HuH-7 (cell line): ENCODE measurements at places on chromosomes 12 and 14.

GRCh38 chr12:95143621-95144205 lies 70.3 kb upstream of the NR2C1 start:
- no peak for DNase-seq

- no peak for DNase-seq
Observed at GRCh38 chr14:63996016-63996415, 143.2 kb downstream of the SYNE2 start.

- no peak for DNase-seq
Observed at GRCh38 chr12:26378711-26379110, 183.3 kb downstream of the SSPN start.

DNA sequence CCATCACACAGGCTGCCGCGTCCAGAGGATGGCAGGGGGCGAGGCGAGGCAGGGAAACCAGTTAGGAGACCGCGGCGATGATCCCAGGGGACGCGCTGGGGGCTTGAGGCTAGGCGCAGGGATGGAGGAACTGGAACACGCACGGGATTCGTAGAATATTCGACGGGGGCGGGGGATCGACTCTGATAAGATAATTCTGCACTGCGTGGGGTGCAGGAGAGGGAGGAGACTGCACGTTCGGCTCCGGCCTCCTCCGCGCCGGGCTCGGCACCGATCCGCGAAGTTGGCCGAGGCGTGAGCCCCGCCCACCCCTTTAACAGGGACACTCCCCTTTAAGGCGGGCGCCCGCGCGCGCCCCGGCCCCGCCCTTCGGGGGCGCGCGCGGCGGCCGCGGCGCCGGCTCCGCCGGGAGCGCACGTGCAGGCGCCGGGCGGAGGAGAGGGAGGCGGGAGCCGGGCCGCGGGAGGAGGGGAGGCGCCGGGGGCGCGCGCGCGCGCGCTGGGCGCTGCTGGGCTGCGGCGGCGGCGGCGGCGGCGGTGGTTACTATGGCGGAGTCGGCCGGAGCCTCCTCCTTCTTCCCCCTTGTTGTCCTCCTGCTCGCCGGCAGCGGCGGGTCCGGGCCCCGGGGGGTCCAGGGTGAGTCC lies at the start of gene ACVR1B:
TSS of gene ACVR1B (plus strand) at position 501 of the 644 bp plus-strand sequence. CDS start at position 546, 45 bp downstream.
- peak; percentile 78 for DNase-seq

- peak; percentile 69 for DNase-seq
Observed at GRCh38 chr14:94598816-94599655, 13.2 kb upstream of the SERPINA3 start.

GRCh38 chr12:96248136-96248931 lies 54.2 kb downstream of the ELK3 start:
- DNase-seq = no peak

DNA sequence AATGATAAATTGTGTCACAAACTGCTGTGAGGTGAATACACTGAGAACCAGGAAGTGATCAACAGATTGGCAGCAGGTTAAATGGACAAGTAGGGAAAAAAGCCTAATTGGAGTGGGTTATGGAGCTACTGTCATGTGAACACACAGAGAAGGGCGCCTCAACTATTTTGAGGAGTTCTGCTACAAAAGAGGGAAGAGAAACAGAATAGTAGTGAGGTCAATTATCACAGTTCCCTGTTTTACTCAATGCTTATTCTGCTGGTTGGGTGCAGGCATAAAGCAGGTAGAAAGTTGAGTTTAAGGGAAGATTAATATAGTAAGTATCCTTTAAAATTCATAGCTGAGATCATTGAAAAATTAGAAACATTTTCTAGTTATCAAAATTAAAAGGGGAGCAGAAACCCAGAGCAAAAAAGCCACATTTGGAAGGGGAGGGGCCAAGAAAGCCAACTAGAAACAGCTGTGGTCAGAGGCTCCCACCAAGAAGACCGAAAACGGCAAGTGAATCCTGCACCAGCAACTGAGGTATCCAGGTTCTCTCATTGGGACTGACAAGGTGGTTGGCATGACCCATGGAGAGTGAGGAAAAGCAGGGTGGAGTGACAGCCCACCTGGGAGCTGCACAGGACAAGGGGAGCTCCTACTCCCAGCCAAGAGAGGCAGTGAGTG lies 105.7 kb downstream of the ZC3H14 start:
- no peak for DNase-seq

- peak; percentile 31 for DNase-seq
Observed at GRCh38 chr12:115451780-115452736, 768.1 kb upstream of the TBX3 start.

DNA sequence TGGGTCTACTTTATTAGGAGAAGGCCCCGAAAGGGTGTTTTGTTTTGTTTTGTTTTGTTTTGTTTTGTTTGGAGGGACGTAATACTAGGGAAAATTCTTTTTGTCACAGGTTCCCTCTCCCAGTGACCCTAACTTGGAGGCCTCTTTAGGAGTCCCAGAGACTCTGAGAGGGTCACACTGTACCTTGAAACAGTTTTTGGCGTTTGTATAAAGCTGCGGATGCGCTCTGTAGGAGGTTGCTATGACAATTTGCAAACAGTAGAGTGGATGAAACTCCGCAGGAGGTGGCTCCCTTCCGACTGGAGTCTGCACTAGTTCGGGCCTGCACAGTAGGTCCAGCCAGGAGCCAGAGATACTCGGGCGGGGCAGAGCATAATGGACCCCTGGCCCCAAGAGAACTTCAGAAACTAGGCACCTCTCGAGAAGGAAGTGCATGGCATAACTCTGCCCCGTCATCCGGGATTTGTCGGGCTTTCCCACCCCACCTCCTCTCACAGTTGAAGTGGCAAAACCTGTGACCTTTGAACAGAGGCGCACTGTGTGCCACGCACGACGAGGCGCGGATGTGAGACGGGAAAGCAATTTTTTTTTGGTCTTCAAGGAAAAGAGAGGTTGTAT lies 1.3 kb upstream of the DYRK2 start:
- peak; percentile 45 for DNase-seq

GRCh38 chr14:71290960-71291466 lies 383.8 kb downstream of the PCNX1 start:
- no peak for DNase-seq

- no peak for DNase-seq
Observed at GRCh38 chr12:31803306-31804184, 74.7 kb upstream of the AMN1 start.

- no peak for DNase-seq
Observed at GRCh38 chr14:90293766-90294730, 37.7 kb downstream of the NRDE2 start.

- DNase-seq = no peak
Observed at GRCh38 chr14:96146131-96146771, 58.4 kb upstream of the BDKRB2 start.

DNA sequence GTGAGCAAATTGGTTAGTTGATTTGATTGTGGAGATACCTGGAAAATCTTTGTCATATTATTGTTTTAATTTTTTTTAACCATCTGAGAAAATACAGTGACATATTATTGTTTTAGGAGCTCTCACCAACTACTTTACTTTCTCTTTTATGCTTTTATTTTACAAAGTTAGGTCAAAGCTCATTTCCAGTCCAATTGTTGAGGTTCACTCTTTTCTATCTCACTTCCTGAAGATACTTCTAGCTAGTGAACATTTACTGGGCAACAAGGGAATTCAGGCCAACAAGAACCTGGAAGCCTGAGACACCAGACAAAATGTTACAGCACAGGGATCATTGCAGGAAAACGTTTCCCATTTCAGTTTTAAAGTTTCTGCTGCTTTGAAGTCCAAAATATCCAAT lies 3.9 kb downstream of the TMEM30B start:
- no peak for DNase-seq

DNA sequence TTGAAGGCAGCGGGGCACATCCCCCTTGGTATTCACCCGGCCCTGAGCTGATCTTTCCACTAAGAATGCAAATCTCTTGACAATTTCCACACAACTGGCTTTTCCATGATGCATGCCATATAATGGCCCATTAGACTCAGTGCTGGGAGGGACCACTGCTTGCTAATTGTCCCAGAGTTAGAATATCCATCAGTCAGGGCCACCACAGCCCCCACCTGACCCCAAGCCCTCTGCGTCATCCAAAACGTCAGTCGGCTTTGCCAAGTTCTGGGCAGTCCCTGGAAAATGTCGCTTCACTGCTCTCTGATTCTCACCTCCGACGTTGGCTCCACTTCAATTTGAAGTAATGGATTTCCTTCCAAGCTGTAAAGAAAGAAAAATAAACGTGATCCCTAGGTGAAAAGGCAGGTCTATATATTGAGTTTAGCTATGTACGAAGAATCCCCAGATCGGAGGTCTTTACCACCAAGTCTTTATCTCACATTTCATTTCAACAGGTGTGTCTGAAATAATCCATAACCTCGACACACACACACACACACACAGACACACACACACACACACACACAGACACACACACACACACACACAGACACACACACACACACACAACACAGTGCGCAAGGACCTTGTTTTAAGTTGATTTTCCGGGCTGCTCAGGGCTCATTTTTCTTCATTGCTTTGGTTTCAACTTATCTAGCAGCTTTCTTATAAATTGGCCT lies 165.5 kb upstream of the NOS1 start:
- DNase-seq = no peak

DNA sequence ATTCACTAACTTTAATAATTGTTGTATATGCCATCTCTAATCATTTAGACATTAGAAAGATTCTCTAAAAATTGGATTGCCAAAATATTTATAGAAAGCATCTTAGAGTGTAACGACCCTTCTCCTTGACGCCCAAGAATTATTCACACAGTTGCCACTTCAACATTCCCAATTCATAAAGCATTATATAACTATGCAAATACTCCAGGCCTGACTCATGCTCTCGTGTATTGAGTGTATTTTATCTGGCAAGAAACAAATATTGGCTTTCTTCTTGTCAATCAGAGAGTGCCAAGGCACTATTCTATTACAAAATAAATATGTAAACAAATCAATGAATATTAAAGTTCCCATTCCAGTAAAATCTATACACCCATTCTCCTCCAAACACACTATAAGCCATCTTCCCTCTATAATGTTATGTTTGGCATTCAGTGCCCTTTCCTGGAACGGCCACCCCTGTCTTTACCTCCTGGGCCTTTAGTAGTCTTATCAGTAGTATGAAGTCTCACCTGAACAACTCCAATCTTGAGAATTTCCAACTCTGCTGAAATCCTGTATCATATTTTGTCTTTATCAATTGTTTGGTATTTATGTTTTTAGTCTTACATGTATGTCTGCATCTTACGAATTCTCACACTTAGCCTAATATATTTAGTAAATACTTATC lies 182.6 kb downstream of the PIK3C2G start:
- DNase-seq = no peak

GRCh38 chr12:56115329-56115728 lies 1.1 kb upstream of the RPL41 start:
- no peak for DNase-seq

DNA sequence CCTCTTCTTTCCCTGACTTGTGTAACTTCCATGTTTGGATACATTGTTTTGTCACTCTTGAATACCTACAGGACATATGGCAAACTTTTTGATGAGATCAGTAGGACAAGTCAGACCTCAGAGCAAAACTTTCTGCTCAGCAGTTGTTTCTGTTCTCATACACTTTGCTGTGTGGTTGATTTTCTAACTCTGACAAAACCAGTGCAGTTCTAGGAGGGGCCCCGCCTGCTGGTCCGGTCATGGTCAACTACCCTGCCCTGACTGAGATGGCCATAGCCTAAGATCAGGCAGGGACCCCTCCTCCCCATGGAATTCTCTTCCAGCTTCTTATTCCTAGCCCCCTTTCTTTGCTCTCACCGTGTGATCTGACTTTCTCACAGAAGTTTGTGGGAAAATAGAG lies 92.8 kb downstream of the OTOGL start:
- DNase-seq = no peak

DNA sequence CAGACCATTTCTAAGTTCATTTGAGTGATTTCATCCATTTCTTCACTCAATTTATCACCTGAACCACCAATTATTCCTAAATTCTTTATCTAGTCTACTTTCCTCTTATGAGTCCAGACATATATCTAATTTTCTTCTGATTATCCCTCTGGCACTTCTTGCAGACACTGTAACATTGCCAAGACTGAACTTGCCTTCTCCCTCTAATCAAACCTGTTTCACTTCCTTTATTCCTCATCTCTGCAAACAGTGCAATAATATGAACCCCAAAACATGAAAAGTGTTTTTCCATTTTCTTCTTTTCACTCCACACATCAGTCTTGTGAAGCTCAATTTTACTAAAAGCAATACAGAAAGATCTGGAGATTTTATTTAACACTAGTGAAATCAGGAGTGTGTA lies 37.8 kb upstream of the PTPRQ start:
- no peak for DNase-seq

DNA sequence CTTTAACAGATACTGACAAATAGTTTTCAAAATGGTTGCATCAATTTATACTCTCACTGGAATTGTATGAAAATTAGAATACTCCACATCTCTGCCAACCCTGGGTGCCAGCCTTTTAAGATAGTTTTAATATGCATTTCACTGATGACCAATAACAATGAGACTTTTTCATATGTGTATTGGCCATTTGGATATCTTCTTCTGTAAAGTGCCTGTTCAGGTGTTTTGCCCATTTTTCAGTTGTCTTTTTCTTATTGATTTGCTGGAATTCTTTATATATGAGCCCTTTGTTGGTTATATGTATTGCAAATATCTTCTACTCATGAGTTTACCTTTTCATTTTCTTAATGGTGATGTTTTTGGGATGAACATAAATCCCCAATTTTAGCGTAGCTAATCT lies 16.7 kb upstream of the RNU6-7 start:
- no peak for DNase-seq

DNA sequence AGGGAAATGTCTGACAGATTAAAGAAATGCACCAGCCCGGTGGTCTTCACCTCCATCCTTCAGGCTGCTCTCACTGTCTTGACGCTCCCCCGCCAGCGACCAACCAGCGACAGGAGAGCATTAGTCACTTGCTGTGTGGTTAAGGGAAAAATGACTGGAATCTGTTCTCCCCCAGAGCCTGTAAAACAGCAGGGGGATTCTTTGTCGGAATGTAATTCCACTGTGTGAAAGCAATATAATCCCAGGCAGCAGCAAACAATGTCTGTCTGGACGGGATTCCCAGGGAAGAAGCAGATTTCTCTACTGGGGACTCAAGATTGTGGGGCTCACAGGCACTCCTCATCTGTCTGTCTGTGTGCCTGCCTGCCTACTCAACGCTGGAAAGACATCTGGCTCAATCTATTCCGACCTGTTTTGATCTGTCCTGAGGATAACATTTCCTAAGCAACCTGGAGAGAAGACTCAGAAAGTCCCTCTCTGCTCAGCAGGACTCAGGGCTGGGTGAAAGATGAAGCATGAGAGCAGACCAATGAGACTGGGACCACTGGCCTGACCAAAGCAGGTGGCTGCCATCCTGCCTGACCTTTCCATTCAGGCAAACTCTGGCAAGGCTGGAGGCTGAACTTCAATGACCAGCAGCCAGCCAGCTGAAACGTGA lies 54.6 kb downstream of the NUAK1 start:
- DNase-seq = no peak
